ENCODE measurements at places on chromosomes 7 and 10.

GRCh38 chr10:29760138-29760900 lies 125.5 kb upstream of the SVIL start:
- no peak overlapping the region for H3K4me3 ChIP-seq
- no peak for DNase-seq
- no peaks in the 10 kb centered on the region for H3K36me3 ChIP-seq
- no peaks in the 10 kb centered on the region for H3K4me1 ChIP-seq
- no peak overlapping the region for H3K27ac ChIP-seq
- no peaks in the 10 kb centered on the region for H3K27me3 ChIP-seq

- H3K27me3 ChIP-seq: peaks cover 4% of the 10 kb centered on the region
- DNase-seq: no peak
- no peaks in the 10 kb centered on the region for H3K36me3 ChIP-seq
Measured at GRCh38 chr7:112881-113280, 79.5 kb upstream of the FAM20C start.

DNA sequence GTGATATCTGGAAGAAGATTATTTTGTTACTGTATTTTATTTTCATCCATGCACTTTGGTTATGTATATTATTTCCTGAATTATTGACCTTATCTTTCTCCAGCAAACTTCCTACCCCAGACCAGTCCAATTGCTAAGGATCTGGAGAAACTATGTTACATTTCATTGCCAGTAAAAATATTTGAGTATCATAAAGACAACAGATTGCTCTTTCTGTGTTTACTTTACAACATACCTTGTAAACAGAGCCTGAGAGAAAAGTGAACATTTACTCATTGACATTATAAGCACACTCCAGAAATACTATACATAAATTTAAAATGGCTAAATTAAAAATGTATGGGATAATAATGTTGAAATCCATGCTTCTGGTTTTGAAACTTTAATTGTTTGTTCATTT lies 186.2 kb upstream of the FAM3C start:
- DNase-seq: no peak
- no peak overlapping the region for H3K4me3 ChIP-seq
- H3K4me1 ChIP-seq: no peaks in the 10 kb centered on the region
- no peaks in the 10 kb centered on the region for H3K27me3 ChIP-seq
- H3K27ac ChIP-seq: no peak overlapping the region

DNA sequence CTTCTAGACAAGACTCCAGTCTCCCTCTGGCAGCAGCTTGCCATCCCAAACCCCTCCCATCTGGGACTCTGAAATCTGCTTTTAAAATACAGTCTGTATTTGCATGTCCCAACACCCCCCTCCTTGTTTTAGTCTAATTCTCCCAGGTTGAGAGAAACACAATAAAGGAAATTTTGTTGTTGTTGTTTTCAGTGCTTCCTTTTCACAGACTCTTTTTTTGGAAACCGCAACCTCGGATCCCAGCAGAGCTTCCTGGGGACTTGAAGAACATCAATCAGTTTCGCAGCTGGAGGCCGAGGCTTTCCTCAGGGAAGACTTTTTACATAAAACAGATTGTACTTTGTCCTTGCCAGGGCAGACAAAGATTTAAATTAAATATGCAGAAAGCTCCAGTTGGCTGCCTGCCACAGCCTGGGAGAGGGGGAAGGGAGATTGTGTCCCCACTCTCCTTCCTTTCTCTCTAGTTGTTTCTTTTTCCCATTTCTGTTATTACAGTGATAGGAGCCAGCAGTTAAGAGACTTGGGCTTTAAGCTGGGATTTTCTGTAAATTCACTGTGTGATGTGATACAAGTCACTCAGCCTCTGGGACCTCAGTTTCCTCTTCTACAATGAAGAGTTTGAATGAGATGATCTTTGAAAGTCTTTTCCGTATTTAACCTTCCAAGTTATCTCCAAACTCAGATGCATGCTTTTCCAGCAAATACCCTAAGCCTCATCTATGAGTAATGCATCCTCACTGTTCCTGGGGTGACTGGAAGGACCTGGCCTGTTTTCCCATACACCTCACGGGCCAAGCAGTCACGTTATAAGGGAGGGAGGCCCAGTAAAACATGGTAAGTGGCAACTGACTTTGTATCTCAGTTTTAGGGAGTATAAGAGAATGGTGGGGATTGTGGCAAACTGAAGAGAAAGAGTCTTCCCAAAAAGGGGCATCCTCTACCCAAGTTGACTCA lies 192.3 kb downstream of the REEP3 start:
- H3K36me3 ChIP-seq: no peaks in the 10 kb centered on the region
- DNase-seq: peak; percentile 51
- H3K27me3 ChIP-seq: no peaks in the 10 kb centered on the region
- H3K27ac ChIP-seq: peak overlapping the region; percentile 68
- H3K4me3 ChIP-seq: no peak overlapping the region
- H3K4me1 ChIP-seq: peaks cover 40% of the 10 kb centered on the region

- H3K27me3 ChIP-seq: no peaks in the 10 kb centered on the region
- no peaks in the 10 kb centered on the region for H3K36me3 ChIP-seq
- no peak for DNase-seq
- H3K4me1 ChIP-seq: no peaks in the 10 kb centered on the region
- H3K27ac ChIP-seq: no peak overlapping the region
Measured at GRCh38 chr7:130814778-130815335, 80.8 kb upstream of the KLF14 start.

Data from tibial artery (tissue), 4 donors.